ENCODE measurements at places on chromosomes 7 and 10.

- DNase-seq = no peak
Observed at GRCh38 chr7:47407821-47408674, 173.9 kb downstream of the TNS3 start.

- DNase-seq = no peak
Observed at GRCh38 chr7:114405427-114405826, 9.2 kb upstream of the FOXP2 start.

DNA sequence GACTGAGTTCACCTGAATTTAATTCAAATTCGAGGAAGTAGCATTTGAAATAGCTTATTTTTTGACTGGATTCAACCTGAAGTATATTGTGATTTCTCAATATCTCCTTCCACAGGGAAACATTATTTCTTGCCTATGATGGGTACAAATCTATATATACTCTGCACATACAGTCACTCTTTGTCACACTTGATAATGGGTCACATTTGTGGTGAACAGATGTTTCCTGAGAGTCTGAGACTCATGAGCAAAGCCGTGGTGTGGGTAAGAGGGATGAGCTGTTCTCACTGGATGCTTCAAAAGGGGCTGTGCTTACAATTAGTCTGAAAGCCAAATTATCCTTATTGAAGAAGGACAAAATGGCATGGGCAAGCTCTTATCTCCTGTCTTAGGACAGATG lies 18.0 kb upstream of the TBXAS1 start:
- DNase-seq = no peak

GRCh38 chr7:136617176-136617575 lies 251.3 kb upstream of the CHRM2 start:
- no peak for DNase-seq

GRCh38 chr7:15515252-15515651 lies 46.6 kb downstream of the AGMO start:
- no peak for DNase-seq

DNA sequence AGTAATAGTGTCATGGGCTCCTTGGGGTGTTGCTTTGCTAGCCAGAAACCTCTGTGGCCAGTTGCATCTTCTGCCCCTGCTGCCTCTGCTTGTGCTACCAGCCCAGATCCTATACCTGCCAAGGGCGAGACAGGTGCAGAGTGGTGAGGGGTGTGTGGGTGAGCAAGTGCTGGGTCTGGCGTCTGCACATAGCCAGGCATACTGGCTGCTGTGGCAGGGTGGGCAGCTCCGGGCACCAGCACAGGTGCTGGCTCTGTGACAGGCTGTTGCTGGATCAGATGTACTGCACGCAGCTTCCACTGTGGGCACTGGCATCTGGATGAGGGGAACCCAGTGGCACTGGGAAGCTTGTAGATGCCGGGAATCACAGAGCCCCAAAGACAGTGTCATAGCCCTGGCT lies 148.4 kb downstream of the NXPH1 start:
- no peak for DNase-seq

- DNase-seq = no peak
Observed at GRCh38 chr7:123916240-123916724, 8.8 kb upstream of the SPAM1 start.

- DNase-seq = no peak
Observed at GRCh38 chr7:150567871-150568301, 696 bp downstream of the GIMAP4 start.

DNA sequence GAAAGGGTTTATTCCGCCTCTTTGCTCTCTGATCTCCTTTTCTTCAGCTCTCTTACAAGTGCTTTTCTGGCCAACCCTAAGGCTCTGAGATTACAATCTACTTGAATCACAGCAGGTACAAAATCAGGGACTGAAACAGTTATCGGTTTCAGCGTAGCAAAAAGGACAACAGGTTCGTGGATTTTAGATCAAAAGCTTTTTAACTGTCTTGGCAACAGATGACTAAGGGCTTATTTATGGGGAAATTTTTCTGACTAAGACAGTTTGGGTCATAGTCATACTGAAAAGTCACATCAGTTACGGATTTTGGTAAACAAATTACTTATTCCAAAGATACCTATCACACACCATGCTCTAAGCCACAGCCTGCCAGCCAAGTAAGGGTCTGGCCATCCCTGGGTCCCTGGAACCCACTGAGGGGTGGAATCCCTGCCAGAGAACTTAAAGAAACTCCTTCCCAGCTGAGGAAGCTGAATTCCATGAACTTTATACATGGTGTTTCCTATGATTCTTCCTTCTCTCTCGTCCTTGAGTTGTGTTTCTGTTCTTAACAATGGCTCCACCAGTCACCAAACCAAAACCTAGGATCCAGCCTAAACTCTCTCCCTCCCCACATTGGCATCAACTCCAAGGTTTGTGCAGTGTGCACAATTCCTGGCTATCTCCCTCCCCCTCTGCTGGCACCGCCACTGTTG lies 169.3 kb downstream of the FAM107B start:
- DNase-seq = no peak

GRCh38 chr10:3372281-3372680 lies 199.7 kb upstream of the PITRM1 start:
- DNase-seq = no peak

- DNase-seq = no peak
Observed at GRCh38 chr10:31148951-31149350, 117.3 kb upstream of the ZNF438 start.

GRCh38 chr7:67518580-67518979 lies 521.9 kb downstream of the TYW1 start:
- DNase-seq = no peak

GRCh38 chr10:99612167-99612831 lies 7.9 kb downstream of the SLC25A28 start:
- DNase-seq = peak; percentile 68

DNA sequence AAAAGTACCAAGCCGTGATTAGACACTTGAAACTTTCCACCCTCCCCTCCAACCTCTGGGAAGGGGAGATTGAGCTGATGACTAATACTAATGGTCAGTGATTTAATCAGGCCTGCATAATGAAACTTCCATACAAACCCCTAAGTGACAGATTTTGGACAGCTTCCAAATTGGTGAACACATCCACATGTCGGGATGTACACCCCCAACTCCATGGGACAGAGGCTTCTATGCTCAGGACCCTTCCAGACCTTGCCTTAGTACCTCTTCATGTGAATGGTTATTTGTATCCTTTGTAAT lies 4.8 kb downstream of the NUB1 start:
- no peak for DNase-seq

DNA sequence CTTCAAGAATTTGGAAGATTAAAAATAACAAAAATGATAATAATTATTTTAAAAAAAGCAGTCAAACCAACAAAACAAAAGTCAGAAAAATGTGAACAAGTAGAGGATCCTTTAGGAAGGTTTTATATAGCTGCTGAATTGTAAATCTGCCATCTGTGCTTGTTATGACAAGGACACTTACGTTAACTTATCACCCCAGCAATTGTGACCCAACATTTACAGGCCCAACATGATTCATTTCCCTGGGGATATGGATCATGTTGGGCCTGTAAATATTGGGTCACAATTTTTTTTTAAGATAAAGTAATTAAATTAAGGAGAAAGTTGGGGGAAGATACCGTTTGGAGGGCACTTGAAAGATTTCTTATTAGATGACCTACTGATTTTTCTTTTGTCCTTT lies 261.4 kb upstream of the HABP2 start:
- no peak for DNase-seq

DNA sequence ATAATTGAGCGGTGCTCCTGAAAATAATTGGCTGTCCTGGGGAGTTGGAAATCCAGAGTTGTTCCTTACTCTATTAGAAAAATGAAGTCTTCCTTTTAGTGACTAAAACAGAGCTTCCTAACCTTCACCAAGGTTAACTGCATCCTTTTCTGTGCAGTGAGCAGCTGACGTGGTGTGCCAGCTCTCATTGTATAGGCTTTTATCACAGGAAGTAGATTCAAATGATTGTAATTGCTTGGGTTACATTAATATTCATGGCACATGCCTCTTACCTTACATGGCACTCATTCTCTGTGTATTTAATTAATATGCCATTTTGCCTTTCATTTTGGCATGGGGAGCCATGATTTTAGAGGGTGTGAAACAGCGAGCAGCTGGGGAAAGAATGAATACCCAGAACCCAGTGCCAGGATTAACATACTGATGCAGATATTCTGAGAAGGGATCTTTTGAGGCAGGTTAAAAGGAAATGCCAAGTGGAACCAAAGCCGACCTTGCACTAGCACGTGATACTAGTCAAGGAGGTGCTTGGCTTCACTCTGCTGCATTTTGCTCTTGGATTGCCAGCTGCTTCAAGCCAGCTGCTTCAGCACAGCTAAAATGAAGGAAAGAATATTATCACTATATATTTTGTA lies 115.3 kb downstream of the ST7 start:
- no peak for DNase-seq

DNA sequence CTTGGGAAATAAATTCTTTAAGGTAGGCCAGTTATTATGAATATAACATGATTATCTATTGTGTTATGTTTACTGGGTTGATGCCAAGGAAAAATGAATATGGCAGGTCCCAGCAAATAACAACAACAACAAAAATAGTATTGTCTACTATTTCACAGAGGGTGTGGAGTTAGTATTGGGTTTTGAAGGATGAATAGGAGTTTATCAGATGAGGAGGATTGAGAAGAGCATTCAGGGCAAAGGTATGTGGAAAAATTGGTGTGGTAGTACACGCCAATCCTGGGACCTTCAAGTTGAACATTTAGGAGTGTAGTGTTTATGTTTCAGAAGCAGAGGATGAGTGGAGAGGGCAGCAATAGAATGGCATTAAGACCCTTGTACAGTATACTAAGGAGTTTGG lies 671.9 kb downstream of the AUTS2 start:
- DNase-seq = no peak
